ENCODE measurements at places on chromosomes 1 and 21.

DNA sequence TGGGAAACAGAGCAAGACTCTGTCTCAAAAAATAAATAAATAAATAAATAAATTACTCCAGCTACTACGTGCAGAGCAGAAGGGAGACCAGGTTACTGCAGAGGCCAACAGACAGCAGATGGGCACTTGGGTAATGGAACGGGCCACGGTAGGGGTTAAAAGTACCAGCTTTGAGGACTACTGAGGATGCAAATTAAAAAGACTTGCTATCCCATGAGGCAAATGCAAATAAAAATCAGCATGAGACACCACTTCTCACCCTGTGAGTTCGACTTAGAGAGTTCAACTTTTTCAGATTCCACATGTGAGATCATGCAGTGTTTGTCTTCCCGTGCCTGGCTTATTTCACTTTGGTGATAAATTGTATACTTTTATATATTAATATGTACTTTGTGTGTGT is 6.6 kb downstream of the SLC2A5 start:
- DNase-seq: no peak

DNA sequence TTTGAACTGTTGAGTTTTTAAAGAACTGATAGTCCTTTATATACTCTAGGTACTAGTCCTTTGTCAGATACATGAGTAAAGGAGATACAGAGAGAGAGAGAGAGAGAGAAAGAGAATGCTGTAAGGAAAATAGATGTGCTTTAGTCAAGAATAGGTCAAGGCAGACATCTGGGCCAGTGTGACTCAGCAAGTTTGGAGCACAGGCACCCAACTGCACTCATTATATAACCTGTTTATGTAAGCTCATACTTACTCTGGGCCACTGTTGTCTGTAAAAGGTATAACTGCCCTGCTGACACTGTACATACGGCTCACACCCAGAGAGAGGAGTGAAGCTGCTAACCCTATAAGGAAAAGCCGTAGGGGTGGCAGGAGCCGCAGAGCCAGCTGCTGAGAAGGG is 32.2 kb upstream of the AKT3 start:
- DNase-seq: no peak

- DNase-seq: peak; percentile 68
Observed at GRCh38 chr1:169250795-169251194, 116.8 kb downstream of the NME7 start.

DNA sequence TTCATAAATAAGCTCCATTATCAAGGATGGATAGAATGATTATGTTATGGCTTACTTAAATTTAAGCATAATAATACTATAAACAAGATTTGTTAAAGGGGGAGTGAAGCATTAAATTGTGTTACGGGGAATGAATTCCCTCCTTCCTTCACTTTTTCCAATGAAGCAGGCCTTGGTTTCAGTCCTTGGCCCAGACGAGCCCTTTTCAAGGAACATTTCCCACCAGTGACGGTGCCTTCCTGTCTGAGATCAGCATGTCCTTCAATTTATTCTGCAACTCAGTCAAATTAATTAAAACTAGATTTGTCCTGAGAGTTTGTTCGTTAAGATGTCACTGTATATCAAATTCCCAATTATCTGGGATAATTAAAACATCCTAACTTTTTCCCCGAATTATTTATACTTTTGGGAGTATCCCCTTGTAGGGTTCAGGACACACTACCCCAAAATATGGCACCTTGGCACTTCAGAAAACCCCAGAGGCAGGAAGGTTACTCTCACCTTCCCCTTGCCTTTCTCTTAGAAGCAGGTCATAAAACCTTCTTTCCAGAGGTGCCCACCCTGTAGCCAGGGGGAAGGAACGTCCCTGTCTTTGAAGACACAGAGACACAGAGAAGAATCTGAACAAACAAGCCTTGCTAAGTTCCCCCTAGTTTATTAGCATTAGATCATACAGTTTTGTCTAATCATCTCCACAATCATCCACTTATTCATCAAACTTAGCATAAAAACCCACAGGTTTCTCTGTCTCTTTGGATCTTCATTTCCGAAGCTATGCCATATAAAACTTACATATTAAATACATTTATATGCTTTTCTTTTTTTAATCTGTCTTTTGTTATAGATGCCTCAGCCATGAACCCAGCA is 86.2 kb upstream of the ARHGAP29 start:
- DNase-seq: no peak

- DNase-seq: no peak
Observed at GRCh38 chr1:158199849-158200248, 19.2 kb downstream of the CD1D start.

DNA sequence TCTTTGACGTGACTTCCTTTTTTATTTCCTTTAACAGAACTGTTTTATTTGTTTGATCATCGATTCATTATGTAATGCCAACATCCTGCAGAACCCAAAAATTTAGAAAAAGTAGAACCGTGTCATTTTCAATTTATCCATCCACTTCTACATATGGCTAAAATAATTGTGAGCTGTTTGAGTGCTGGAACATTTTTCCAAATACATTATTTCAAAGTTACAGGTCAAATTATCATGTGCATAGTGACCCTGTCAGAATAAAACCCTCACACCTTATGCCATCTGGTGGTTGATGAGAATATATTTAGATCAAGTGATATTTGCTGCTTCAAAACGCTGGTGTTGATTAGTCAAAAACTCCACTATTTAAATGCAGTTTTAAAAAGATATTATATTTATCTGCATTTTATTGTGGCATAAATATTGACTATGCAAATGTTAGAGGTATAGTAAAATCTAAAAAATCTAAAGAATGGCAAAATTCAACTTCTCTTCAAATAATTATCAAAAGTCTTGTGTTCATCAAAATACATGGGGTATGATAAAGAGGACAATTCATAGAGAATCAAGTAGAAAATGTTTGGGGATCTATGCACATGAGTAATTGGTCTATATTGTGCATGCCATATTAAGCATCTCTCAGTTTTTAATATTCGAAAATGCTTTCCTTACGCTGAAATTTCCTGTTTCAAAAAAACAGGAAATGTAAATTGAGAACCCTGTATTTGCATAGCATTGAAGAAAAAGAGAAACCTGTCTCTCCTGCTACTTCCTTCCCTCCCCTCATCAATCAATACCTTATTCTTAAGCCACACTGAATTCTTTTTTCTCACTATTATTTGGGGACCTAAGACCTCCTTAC is 39.7 kb downstream of the UBE2U start:
- DNase-seq: peak; percentile 71

- DNase-seq: peak; percentile 14
Observed at GRCh38 chr1:168636200-168636599, 59.8 kb downstream of the XCL1 start.

- no peak for DNase-seq
Observed at GRCh38 chr1:200224315-200224714, 185.5 kb downstream of the ZNF281 start.

GRCh38 chr1:21590934-21591333 is 78.2 kb downstream of the RAP1GAP start:
- no peak for DNase-seq

GRCh38 chr1:9050803-9051202 is 18.6 kb downstream of the SLC2A5 start:
- DNase-seq: no peak

DNA sequence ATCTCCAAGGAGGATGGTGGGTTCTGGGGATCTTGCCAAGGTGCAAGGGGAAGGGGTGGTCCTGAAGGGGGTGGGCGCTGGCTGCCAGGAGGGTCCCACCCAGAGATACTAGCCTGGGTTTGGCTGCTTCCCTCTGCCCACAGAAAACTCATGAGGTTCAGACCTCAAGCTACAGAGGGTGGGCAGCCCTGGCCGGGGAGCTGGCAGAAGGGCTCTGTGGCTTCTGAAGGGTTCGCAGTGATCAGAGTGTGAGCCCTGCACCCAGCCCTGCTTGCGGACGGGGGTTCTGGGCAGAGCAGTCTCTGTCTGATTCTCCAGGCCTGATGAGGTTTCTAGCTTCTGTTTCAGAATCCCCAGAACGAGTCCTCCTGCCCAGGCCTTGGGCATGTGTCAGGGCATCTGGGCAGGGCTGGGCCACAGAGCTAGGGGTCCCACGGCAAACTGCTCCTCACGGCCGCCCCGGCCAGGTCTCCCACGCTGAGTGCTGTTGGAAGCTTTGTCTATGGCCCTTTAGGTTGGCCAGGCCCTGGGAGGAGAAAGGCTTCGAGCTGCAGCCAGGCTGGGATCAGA is 635 bp upstream of the MMEL1 start:
- no peak for DNase-seq

GRCh38 chr1:226349081-226349480 is 40.1 kb upstream of the LIN9 start:
- DNase-seq: no peak

- DNase-seq: no peak
Observed at GRCh38 chr1:32115496-32115895, 7.6 kb downstream of the KPNA6 start.

DNA sequence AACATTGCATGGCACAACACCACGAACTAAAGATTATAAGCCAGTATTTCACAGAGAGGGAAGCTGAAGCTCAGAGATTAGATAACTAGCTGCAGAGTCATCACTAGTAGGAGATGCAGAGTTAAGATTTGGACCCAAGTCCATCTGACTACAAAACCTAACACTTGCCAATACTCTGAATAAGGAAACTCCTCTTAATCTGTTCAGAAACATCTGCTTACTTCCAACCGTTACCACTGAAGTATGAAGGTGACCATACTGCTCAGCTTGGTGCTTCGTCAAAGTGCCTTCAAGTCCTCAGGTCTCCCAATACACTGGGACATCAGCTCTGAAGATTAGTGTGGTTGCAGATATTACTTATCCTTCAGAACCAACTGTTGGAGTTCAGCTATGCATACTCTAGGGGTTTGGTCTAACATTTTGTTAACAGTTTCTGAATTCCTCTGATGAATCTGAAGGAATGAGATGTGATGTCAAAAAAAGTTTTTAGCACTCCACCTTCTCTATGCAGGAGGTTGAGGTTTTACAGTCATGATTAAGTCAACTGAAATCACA is 179.6 kb downstream of the TPR start:
- DNase-seq: no peak

- DNase-seq: peak; percentile 35
Observed at GRCh38 chr1:48777219-48777895, 666 bp upstream of the BEND5 start.

GRCh38 chr1:86754265-86754974 is 50.0 kb downstream of the SH3GLB1 start:
- DNase-seq: no peak

- DNase-seq: no peak
Observed at GRCh38 chr1:53715478-53715877, 23.5 kb downstream of the GLIS1 start.

- no peak for DNase-seq
Observed at GRCh38 chr1:89978755-89979154, 16.2 kb upstream of the ZNF326 start.

- peak; percentile 97 for DNase-seq
Observed at GRCh38 chr1:77031106-77031662, 163.9 kb downstream of the ST6GALNAC5 start.

- DNase-seq: no peak
Observed at GRCh38 chr1:166069390-166069789, 97.4 kb downstream of the FAM78B start.

DNA sequence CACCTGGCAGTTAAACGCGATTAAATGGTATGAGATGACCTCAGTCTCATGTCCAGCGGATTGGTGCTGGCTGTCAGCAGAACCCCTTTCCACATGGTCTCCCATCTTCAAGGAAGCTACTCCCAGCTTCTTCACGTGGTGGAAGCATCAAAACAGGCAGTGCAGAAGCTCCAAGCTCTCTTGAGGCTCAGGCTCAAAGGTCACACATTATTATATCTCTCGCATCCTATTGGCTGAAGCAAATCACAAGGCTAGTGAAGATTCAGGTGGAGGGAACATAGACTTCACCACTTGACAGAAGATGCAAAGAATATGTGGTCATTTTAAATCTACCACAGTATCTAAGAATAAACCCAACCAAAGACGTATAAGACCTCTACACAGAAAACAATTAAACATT is 181.9 kb downstream of the VPS13D start:
- no peak for DNase-seq

- DNase-seq: no peak
Observed at GRCh38 chr1:160082487-160082886, 1.1 kb downstream of the KCNJ9 start.

- no peak for DNase-seq
Observed at GRCh38 chr1:89610457-89611011, 22.4 kb upstream of the LRRC8C start.

DNA sequence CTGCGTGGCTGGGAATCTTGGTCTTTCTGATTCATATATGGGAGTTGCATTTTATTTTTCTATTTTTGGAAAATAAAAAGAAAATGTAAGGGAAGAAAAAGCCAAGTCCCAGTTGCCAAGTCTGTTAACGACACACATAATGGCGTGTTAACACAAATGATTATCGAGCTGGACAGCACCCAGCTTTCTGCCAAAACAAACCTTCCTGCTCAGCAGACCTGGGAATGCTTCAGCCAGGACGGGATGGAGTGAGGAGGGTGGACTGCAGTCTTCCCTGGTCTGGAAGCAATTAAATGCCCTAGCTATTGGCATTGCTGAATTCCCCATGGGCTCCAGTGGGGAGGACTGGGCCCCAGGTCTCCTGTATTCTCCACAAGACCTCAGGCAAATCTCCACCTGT is 184.2 kb upstream of the USP24 start:
- DNase-seq: no peak

- no peak for DNase-seq
Observed at GRCh38 chr1:4510276-4510691, 144.1 kb upstream of the AJAP1 start.

- DNase-seq: no peak
Observed at GRCh38 chr1:90414201-90414600, 302.9 kb downstream of the BARHL2 start.

- no peak for DNase-seq
Observed at GRCh38 chr1:29325675-29326074, 89.4 kb downstream of the PTPRU start.

DNA sequence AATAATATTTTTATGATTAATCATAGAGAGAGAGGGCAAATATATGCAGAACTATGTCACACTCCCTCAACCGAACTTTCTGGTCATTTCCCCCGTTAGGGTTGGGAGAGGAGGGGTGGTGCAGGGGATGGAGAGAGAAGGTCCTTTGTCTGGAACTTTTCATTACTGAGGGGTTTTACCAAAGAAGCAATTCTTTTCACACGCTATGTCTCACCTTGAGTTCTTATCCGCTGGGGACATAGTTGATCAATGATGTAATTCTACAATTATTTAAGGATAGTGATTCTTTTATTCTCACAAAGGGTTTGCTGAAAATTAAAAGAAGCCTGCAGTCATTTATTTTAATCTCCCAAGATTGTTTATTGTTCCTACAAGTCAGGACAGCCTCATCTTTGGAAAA is 98.3 kb upstream of the RUNX1 start:
- DNase-seq: no peak
